ENCODE measurements at places on chromosomes 3 and 15.
A peak's percentile ranks its signal among the peaks of the same experiment; 100 is the strongest.

DNA sequence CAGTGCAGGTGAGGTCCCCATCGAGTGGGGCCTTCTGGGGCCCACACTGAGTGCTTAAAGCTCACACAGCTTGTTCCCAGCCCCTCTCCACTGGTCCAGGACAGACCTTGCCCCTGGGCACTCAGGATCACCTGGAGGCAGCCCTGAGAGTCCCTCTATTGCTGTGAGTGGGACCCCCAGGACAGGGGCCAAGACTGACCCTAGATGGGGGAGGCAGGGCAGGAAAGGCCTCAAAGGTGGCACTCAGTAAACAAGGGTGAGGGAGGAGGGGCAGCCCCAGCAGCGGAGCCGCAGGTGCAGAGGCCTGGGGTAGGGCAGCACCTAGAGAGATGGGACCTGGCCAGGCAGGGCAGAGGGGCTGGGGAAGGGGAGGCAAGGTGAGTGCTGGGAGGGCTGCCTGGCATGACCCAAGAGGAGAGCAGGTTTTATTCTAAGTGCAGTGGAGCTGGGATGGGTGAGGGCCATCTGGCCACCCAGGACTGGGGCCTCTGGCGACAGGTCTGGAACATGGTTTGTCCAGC is 27.9 kb downstream of the CFAP100 start:
- no peak for DNase-seq

- DNase-seq, result no peak
These were observed 11.6 kb downstream of the THBS1 start for GRCh38 chr15:39592500-39592899.

DNA sequence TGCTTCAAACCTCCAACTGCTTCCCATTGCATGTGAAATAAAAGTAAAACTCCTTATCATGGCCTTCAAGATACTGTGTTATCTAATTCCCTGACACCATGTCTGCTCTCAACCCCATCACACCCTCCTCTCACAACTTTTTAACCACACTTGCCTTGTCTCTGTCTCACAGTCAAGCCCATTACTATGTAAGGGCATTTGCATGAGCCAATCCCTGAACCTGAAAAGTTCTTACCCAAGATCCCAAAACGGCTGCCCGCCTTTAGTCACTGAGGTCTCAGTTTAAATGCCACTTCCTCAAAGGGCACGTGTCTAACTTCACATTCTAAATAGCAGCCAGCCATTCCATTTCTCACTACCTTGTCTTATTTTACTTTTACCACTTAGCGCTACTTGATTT is 83.1 kb downstream of the SST start:
- DNase-seq, result no peak

- DNase-seq, result peak; percentile 96
These were observed 240.8 kb downstream of the NR1D2 start for GRCh38 chr3:24185738-24186384.

DNA sequence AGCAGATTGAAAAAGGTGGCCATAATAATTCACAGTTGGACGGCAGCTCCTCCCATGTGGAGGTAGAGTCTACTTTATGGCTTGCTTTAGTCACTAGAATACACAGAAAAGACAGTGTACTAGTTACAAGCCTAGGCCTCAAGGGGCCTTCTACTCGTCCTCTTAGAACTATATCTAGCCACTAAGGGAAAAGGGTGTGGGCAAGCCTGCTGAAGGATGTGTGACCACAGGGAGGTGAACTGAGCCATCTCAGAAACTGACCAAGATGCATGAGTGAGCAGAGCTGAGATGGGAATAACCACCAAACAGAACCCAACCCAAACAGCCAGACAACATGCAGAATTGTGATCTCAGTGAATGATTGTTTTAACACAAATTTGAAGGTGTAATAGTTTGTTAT is 335.6 kb upstream of the LMCD1 start:
- no peak for DNase-seq

Measured in hematopoietic multipotent progenitor cell treated with erythropoietin and hydrocortisone succinate and interleukin-3 and kit ligand, for 15 days (in vitro differentiated cells).